Activated CD4-positive, alpha-beta T cell treated with anti-CD3 and anti-CD28 coated beads, Interleukin-2, Interleukin-4, amounts not matched to agents 100 ng/mL and 50 ng/mL, durations not matched to agents 16 hours and 8 hours (primary cell): ENCODE measurements at places on chromosomes 3 and 15.

- DNase-seq, result no peak
These were observed 958.8 kb downstream of the IGSF11 start for GRCh38 chr3:118075873-118076272.

DNA sequence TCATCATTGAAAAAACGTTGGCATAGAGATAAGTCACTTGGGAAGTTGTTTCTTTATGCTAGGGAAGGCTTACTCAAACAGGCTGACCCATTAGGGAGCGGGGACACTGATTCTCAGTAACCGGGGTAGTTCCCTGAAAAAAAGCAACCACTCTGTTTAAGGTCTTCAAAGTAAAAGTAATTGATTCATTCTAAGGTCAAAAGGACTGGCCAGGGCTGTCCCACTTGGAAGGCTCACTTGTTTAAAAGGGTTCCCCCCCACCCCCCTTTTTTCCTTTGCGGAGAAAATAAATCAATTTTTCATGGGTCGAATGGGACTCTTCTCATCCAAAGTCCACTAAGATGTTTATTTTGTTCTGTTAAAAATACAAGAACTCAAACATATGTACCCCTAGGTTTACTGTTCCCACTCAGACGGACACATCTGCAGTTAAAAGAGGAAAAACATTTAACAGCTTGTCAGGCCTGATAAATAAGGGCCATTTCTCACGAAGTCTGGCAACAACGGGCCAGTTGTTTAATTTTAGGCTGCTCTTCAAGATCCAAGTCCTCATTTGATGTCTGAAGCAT is 53.0 kb downstream of the ARHGEF3 start:
- DNase-seq, result no peak

- DNase-seq, result no peak
These were observed 214.5 kb downstream of the MTHFS start for GRCh38 chr15:79682285-79682684.

- DNase-seq, result no peak
These were observed 462.2 kb downstream of the GRM7 start for GRCh38 chr3:7322957-7323669.

DNA sequence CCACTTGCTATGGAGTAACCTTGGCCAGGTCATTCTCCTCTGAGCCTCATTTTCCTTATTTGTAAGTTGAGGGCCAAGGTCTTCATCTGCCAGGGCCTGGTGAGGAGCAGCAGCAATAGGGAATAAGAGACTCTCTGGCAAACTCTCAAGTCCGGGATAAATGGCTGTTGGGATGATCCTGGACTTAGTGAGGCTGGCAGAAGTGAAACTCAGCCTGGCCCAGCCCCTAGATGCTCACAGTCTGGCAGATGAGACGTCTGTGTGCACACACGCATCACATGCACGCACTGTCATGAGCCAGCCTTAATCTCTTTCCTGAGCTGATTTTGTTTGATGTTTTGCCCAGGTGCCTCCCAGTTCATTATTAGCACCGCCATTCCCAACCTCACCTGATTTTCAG is 26.8 kb downstream of the SLC6A6 start:
- DNase-seq, result no peak

DNA sequence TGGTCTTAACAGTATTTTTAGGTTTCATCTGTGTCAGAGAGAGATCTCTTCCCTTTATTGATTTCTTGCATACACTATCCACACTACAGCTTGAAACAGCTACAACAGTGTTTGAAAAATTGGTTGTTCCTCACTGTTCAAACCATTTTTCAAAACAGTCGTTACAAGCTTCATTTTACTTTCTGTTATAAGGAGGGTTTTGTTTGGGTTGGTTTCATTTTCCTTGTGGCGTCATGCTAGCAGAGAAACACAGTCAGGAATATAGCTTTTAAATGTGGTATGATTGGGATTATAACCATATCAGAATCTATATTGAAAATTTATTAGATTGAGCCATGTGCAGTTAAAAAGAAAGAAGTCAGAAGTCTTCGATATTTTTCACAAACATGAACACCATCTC is 400.6 kb downstream of the ZBTB20 start:
- no peak for DNase-seq

DNA sequence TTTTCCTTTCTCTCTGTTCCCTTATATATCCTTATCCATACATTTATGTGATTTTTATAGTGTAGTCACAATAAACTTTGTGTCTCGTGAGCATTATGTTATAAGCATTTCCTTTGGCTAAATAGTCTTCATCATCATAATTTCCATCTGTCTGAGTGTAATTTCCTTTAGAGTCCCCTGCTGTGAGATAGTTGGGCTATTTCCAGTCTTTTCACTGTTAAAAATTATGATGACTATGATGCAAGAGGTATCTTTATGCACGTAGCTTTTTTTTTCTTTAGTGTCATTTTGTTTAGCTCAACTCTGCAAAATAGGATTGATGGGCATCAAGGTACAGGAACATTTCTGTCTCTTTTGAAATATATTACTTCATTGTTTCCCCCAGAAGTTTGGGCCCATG is 26.9 kb upstream of the CA12 start:
- no peak for DNase-seq

DNA sequence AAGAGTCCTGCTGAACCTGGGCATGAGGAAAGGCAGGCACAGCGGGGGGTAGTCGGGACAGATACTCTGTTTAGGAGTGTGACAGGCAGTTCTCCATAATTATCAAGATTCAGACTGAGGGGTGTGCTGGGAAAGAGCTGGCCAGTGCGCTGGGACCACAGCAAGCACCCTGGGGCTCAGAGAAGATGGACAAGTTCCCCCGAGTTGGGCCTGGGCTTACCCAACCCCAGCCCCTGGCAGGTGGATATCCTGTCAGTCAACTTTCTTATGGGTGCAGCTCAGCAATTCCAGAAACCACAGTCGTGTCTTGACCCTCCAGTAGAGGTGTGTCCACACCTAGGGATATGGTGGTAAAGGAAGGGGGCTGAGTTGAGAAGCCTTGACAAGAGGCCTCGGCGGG is 49.2 kb upstream of the PRR20G start:
- no peak for DNase-seq

- no peak for DNase-seq
These were observed 63.8 kb downstream of the GTPBP8 start for GRCh38 chr3:113054552-113054951.

DNA sequence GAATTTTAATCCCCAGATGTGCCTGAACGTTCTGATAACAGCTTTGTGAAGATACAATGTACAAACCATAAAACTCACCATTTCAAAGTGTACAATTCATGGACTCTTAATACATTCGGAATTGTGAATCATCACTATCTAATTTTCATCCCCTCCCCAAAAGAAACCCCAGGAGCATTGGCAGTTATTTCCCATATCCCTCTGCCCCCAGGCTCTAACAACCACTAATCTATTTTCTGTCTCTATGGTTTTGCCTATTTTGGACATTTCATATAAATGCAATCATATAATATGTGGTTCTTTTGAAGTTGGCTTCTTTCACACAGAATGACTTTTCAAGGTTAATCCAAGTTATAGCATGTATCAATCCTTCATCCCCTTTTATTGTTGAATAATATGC is 25.3 kb downstream of the PRICKLE2 start:
- no peak for DNase-seq
